ENCODE measurements at places on chromosomes 1 and 21. TPM values are rescaled to one million over a fixed set of nuclear protein-coding genes. Genes with fewer than 3 reads are reported as not detected.

EPS8L3 gene
- total RNA-seq, result not detected

RNU1-4 gene
- total RNA-seq, result 4,441 TPM

NOS1AP gene
- total RNA-seq, result 0.32 TPM

FCGR2B gene
- not detected for total RNA-seq

CADM3 gene
- total RNA-seq, result not detected

WNT2B gene
- total RNA-seq, result 0.74 TPM

OTUD7B gene
- total RNA-seq, result 11.5 TPM

LYPD8 gene
- not detected for total RNA-seq

KRTAP11-1 gene
- not detected for total RNA-seq

IER5 gene
- 46.5 TPM for total RNA-seq

PTGS2 gene
- 40.7 TPM for total RNA-seq
